Gastrocnemius medialis (tissue), 4 donors: ENCODE measurements at places on chromosomes 5 and 9. TPM values are rescaled to one million over a fixed set of nuclear protein-coding genes. Genes with fewer than 3 reads are reported as not detected.
A peak's percentile ranks its signal among the peaks of the same experiment; 100 is the strongest.

- H3K36me3 ChIP-seq: peaks cover 7% of the 10 kb centered on the region
- peaks cover 10% of the 10 kb centered on the region for H3K4me1 ChIP-seq
- H3K27me3 ChIP-seq: no peaks in the 10 kb centered on the region
- no peak overlapping the region for H3K27ac ChIP-seq
- no peak overlapping the region for H3K4me3 ChIP-seq
Observed at GRCh38 chr5:41763081-41763480, 107.1 kb downstream of the OXCT1 start.

Gene DRD1
- not detected for total RNA-seq

DNA sequence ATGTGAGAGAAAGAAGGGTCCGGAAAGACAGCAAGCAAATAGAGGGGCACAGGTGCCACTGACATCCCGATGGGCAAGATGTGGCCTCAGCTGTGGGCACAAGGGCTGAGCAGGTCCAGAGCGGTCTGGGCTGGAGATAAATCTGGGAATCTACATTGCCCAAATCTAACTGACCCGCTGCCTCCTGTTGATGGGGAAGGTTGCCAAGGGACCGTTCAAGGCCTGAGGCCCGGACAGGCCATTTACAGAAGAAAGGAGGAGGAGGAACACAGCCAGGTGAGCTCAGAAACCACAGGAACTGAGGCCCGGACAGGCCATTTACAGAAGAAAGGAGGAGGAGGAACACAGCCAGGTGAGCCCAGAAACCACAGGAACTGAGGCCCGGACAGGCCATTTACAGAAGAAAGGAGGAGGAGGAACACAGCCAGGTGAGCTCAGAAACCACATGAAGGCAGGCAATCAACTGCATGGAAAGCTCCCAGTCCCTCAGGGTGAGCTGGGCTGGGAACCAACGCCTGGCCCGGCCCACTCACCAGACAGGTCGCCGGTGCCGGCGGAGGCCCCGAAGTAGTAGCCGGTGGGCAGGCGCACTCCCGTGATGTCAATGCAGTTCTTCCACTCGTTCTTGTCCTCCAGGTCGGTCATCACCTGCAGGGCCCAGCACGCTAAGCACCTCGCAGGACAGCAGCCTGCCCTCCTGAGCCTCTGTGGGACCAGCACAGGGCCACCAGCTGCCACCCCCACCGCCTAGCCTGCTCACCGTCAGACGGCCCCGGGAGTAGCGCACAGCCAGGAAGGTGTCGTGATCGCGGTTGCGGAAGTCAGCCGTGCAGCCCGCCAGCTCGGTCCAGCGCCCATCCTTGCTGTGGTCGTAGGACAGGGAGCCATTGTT is 14.6 kb downstream of the LMAN2 start:
- no peaks in the 10 kb centered on the region for H3K27me3 ChIP-seq
- no peaks in the 10 kb centered on the region for H3K4me1 ChIP-seq
- DNase-seq: no peak
- no peak overlapping the region for H3K4me3 ChIP-seq
- no peak overlapping the region for H3K27ac ChIP-seq

Gene PCDHAC2
- total RNA-seq: not detected

- H3K4me1 ChIP-seq: no peaks in the 10 kb centered on the region
- no peak for DNase-seq
- H3K27me3 ChIP-seq: no peaks in the 10 kb centered on the region
- H3K36me3 ChIP-seq: no peaks in the 10 kb centered on the region
- no peak overlapping the region for H3K4me3 ChIP-seq
Observed at GRCh38 chr5:33883482-33883881, 8.3 kb downstream of the ADAMTS12 start.

Gene ADAMTSL2
- 0.69 TPM for total RNA-seq

DNA sequence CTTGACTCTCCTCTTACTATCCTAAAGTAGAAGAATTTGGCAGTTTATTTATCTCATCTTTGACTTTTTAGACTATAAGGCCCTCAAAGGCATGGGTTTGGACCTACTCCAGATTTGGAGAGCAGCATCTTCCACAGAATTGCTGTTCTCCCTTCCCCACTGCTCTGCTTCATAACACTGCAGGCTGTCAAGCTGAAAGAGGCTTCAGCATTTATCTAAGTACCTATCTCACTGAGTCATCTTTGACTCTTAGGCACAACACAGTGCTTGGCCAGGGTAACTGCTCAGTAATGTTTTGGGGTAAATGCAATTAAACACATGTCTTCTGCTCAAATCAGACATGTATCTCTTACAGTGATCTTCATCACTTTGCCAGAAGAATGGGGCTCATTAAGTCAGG is 60.6 kb downstream of the GRIN3A start:
- no peaks in the 10 kb centered on the region for H3K4me1 ChIP-seq
- no peak overlapping the region for H3K27ac ChIP-seq
- DNase-seq: no peak
- no peak overlapping the region for H3K4me3 ChIP-seq
- H3K27me3 ChIP-seq: no peaks in the 10 kb centered on the region

Gene ADGRV1
- not detected for total RNA-seq

GRCh38 chr5:134345996-134346395 is 21.0 kb downstream of the CDKL3 start:
- DNase-seq: no peak
- H3K36me3 ChIP-seq: no peaks in the 10 kb centered on the region
- no peaks in the 10 kb centered on the region for H3K4me1 ChIP-seq
- H3K27ac ChIP-seq: no peak overlapping the region

GRCh38 chr5:123756318-123756665 is 244.3 kb downstream of the CSNK1G3 start:
- no peaks in the 10 kb centered on the region for H3K36me3 ChIP-seq
- H3K27ac ChIP-seq: no peak overlapping the region
- DNase-seq: no peak
- H3K4me3 ChIP-seq: no peak overlapping the region
- peaks cover 11% of the 10 kb centered on the region for H3K4me1 ChIP-seq

- H3K4me3 ChIP-seq: no peak overlapping the region
- no peaks in the 10 kb centered on the region for H3K36me3 ChIP-seq
Observed at GRCh38 chr5:93279296-93279963, 301.6 kb downstream of the NR2F1-AS1 start.

DNA sequence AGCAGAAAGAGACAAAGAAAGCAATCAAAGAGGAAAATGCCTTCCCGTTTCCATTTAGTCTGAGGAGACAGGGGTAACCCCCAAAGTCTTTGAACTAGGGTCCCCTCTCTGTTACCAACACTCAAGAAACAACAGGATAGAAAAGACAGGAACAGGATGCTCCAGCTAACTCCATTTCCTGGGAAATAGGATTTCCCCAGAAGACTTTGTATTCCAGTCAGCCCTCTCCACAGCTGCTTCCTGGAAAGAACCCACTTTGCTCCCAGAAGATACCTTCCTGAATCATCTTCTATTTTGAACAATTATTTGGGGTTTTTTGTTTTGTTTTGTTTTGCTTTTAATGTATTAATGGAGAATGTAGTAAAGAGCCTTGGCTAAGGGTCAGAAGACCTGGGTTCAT is 56.0 kb downstream of the KLHL3 start:
- H3K27ac ChIP-seq: no peak overlapping the region
- no peak overlapping the region for H3K4me3 ChIP-seq
- no peaks in the 10 kb centered on the region for H3K4me1 ChIP-seq
- DNase-seq: no peak
- no peaks in the 10 kb centered on the region for H3K36me3 ChIP-seq

Gene STPG3
- total RNA-seq: not detected

DNA sequence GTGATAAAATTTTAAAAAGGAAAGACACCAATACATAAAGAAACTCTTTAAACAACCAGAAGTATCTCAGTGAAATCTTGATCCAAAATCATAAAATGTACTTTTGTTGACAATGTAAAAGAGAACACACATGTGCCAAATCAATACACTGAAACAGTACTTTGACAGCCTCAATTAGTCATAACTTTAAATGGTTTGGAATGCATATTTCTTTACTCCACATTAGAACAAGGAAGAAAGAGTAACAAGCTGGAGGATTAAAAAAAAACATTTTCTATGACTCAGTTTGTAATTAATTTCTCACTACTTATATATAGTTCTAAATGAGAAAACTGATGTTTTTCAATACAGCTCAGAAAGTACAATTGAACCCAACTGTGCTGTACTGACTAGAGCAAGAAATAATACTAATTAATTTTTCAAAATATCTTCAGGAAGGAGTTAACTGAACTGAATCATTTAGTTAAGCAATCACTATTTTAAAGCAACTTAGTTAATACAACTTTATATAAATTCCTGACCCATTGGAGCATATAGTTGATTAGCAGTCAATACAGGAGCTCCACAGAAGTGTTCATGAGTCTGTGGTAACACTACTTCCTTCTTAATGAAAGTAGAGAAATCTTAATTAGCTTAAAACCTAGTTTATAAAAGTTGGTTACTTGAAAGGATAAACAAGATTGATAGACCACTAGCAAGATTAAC is 101.0 kb downstream of the NR3C1 start:
- H3K4me1 ChIP-seq: peaks cover 44% of the 10 kb centered on the region
- H3K36me3 ChIP-seq: no peaks in the 10 kb centered on the region
- H3K27ac ChIP-seq: no peak overlapping the region
- no peaks in the 10 kb centered on the region for H3K27me3 ChIP-seq
- no peak overlapping the region for H3K4me3 ChIP-seq

- H3K27ac ChIP-seq: no peak overlapping the region
- DNase-seq: no peak
- H3K4me1 ChIP-seq: no peaks in the 10 kb centered on the region
- no peak overlapping the region for H3K4me3 ChIP-seq
- no peaks in the 10 kb centered on the region for H3K36me3 ChIP-seq
Observed at GRCh38 chr9:18610956-18611355, 137.0 kb downstream of the ADAMTSL1 start.

- H3K4me3 ChIP-seq: no peak overlapping the region
- DNase-seq: no peak
Observed at GRCh38 chr5:39341896-39342295, 22.4 kb downstream of the C9 start.

DNA sequence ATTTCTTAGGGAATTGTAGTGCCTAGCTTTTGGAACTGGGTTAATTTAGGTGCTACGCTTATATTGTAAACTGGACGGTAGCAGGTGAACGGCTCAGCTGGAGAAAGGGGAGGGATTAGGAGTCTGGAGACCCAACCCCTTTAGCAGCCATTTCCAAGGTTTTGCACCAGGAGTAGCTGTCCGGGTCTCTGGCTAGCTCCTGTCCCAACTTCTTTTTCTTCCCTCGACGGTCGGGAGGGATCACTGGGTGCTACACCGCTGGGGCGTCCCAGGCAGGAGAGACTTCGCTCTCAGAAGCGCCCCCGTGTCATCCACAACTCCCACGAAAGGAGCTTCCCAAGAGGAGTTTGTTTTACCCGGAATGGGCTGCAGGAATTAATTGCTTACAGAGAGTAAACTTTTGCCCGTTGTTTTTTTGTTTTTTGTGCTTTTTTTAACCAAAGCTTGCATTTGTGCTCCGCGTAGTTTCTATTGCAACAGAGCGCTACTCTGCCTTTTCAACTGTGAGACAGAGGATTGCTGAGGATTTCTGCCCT is 1640.9 kb upstream of the C9orf72 start:
- DNase-seq: no peak
- H3K4me1 ChIP-seq: no peaks in the 10 kb centered on the region
- no peak overlapping the region for H3K4me3 ChIP-seq
- H3K27ac ChIP-seq: no peak overlapping the region

- no peak for DNase-seq
- H3K36me3 ChIP-seq: peaks cover 20% of the 10 kb centered on the region
- no peaks in the 10 kb centered on the region for H3K27me3 ChIP-seq
- H3K27ac ChIP-seq: no peak overlapping the region
- no peak overlapping the region for H3K4me3 ChIP-seq
- H3K4me1 ChIP-seq: no peaks in the 10 kb centered on the region
Observed at GRCh38 chr5:87340716-87341115, 72.0 kb downstream of the CCNH start.

Gene LMX1B
- 0.35 TPM for total RNA-seq

Gene INSL6
- total RNA-seq: not detected

DNA sequence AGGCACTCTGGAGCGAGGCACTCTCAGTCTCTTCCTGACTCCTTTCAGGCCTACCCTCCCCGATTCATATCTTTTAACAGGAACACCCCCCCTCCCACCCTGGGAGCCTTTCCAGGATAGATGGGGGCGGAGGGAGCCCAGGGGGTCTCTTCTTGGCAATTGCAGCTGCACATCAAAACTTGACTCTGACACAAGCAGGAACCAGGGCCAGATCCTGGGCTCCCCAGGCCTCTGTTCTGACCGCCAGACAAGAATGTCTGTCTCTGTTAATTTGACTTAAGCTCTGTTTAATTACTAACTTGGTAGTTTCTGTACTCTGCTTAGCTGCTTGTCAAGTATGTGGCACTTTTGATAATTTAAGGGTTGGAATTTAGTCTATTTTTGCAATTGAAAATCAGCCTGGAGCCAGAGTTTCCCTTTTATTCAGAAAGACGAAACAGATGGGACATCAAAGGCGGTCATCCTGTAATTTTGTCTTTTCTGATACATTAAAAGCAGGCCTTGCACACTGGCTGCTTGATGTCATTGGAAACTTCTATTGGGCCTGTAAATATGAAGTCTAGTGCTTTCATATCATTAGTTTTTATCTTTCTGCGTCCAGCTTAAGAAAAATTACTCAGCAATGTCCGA is 43.3 kb downstream of the ACTL7B start:
- H3K4me1 ChIP-seq: no peaks in the 10 kb centered on the region
- H3K27ac ChIP-seq: no peak overlapping the region
- H3K4me3 ChIP-seq: no peak overlapping the region
- DNase-seq: no peak
- H3K27me3 ChIP-seq: no peaks in the 10 kb centered on the region

Gene OR5C1
- not detected for total RNA-seq

Gene SPOCK1
- total RNA-seq: 5.8 TPM

Gene FAT2
- not detected for total RNA-seq

DNA sequence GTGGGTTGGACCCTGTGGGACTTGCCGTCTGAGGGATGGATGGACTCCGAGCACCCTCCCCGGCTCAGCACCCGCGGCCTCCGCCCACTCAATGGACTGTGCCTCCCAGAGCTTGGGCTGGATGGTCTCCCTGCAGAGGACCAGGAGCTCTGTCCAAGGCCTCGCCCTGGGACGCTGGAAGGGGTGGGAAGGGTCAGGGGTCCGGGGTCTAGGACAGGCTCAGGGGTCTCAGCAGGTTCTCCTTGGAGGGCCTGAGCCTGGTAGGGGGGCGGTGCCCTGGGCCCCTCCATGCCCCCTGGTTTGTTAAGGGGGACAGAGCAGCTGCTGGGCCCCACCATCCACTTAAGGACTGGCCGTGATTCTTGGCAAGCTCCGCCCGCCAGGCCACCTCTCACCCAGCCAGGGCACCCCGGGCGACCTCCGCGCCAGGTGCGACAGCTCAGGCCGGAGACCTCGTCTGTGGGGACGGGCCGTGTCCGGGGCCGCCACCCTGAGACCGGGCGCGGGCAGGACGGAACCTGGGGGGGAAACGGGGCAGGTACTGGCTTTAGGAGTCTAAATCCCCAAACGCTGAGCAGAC is 29.2 kb downstream of the EXOC3 start:
- H3K27me3 ChIP-seq: peaks cover 21% of the 10 kb centered on the region
- H3K4me3 ChIP-seq: peak overlapping the region; percentile 74
- peaks cover 11% of the 10 kb centered on the region for H3K4me1 ChIP-seq
- H3K27ac ChIP-seq: peak overlapping the region; percentile 94

DNA sequence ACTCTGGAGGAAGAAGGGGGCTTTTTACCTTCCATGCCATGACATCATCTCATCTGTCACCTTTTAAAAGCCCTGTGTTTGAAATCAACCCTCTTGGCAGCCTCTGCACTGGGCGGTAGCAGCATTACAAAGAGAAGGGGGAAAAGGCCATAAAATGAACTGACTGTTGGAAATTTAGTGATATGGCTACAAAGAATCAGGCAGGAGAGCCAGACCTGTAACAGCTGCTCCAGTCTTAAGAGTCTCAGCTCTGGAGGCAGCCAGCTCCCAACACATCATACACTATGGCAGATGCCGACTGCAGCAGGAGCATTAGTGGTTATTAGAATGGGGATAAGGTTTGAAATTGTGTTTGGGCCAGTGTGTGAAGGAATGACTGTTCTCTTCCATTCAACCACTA is 257.5 kb downstream of the DMAC1 start:
- H3K4me3 ChIP-seq: no peak overlapping the region
- H3K36me3 ChIP-seq: no peaks in the 10 kb centered on the region
- H3K4me1 ChIP-seq: no peaks in the 10 kb centered on the region
- H3K27me3 ChIP-seq: no peaks in the 10 kb centered on the region
- no peak for DNase-seq

Gene ABL1
- 27.2 TPM for total RNA-seq
